ENCODE measurements at places on chromosomes 11 and 22. TPM values are rescaled to one million over a fixed set of nuclear protein-coding genes. Genes with fewer than 3 reads are reported as not detected.

GRCh38 chr11:63609971-63610580 is 4.2 kb downstream of the PLAAT3 start:
- H3K27me3 ChIP-seq = no peaks in the 10 kb centered on the region
- DNase-seq = no peak
- no peak overlapping the region for H3K4me3 ChIP-seq
- H3K27ac ChIP-seq = no peak overlapping the region

- no peak overlapping the region for H3K27ac ChIP-seq
- peaks cover 3% of the 10 kb centered on the region for H3K4me1 ChIP-seq
- no peaks in the 10 kb centered on the region for H3K36me3 ChIP-seq
- H3K4me3 ChIP-seq = no peak overlapping the region
- DNase-seq = no peak
- peaks cover 48% of the 10 kb centered on the region for H3K27me3 ChIP-seq
Observed at GRCh38 chr11:128892866-128893565, 1.9 kb downstream of the KCNJ5 start.

- no peaks in the 10 kb centered on the region for H3K4me1 ChIP-seq
- no peaks in the 10 kb centered on the region for H3K27me3 ChIP-seq
- H3K36me3 ChIP-seq = peaks cover 30% of the 10 kb centered on the region
- DNase-seq = peak; percentile 70
- H3K4me3 ChIP-seq = no peak overlapping the region
Observed at GRCh38 chr22:21972293-21972779, 10.3 kb downstream of the TOP3B start.

GRCh38 chr11:10502065-10502680 is 38.8 kb downstream of the RNF141 start:
- H3K36me3 ChIP-seq = peaks cover 28% of the 10 kb centered on the region
- no peaks in the 10 kb centered on the region for H3K4me1 ChIP-seq
- H3K27me3 ChIP-seq = no peaks in the 10 kb centered on the region

- H3K27me3 ChIP-seq = peaks cover 16% of the 10 kb centered on the region
- H3K27ac ChIP-seq = no peak overlapping the region
Observed at GRCh38 chr11:62974848-62975522, 9.8 kb downstream of the SLC22A6 start.

DNA sequence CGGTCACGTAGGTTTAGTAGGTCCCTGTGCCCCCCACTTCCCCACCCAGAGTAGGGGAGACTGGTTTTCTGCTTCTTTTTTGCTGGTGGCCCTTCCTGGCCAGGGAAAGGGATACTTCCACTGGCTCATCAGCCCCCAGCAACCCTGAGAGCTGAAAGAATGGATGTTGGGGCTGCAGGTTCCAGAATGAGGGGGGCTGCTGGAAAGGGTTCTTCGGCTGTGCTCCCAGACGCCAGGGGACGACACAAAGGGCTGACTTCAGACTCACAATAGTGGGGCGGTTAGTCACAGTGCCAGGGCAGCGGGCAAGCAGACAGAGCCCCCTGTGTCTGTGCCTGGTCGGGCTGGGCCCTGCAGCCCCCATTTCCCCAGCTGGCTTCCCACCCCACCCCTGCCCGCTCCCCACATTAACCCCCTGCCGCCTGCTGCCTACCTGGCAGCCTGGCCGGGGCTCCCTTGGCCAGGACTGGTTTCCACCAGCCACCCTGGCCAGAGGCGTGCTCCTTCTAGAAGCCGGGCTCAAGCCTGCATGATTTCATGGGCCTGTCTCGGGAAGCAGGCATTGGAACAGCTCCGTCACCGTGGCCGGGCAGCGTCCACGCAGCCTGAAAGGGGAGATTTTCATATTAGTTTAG is 79.1 kb upstream of the WNT7B start:
- no peak for DNase-seq
- H3K4me1 ChIP-seq = peaks cover 38% of the 10 kb centered on the region
- no peak overlapping the region for H3K4me3 ChIP-seq
- no peak overlapping the region for H3K27ac ChIP-seq
- no peaks in the 10 kb centered on the region for H3K36me3 ChIP-seq

DNA sequence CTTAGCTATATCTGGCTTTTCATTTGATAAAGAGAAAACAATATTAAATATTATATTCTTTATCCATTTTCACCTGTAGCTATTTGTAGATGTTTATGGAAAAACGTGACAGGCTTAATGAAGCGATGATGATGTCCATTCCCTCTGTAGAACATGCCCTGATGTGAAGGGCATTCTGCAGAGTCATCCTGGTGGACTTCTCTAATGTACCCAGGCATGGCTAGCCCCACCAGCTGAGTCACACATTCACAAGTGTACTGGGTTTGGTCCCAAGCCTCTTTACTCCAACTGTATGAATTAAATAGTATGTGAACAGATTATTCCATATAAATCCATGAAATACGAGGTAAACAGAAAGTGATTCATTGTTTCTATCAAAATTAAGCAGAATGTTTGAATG is 139.3 kb downstream of the CADM1 start:
- H3K27ac ChIP-seq = no peak overlapping the region
- no peak for DNase-seq

DNA sequence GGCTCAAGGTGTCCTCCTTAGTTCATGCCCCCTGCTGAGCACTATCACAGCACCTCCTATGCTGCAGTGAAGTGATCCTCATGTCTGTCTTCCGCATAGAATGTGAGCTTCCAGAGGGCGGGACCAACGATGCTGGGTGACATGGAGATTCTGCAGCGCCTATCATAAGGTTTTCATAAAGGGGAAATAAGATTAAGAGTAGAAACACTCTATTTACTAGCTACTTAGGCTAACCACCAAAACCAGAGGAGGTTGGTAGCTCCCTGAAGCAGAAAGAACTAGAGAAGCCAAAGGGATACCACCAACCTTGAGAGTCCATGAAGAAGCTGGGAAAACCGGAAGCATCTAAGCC is 39.3 kb upstream of the POU2AF1 start:
- peaks cover 40% of the 10 kb centered on the region for H3K4me1 ChIP-seq
- no peaks in the 10 kb centered on the region for H3K27me3 ChIP-seq
- DNase-seq = no peak
- no peak overlapping the region for H3K27ac ChIP-seq
- no peak overlapping the region for H3K4me3 ChIP-seq

DNA sequence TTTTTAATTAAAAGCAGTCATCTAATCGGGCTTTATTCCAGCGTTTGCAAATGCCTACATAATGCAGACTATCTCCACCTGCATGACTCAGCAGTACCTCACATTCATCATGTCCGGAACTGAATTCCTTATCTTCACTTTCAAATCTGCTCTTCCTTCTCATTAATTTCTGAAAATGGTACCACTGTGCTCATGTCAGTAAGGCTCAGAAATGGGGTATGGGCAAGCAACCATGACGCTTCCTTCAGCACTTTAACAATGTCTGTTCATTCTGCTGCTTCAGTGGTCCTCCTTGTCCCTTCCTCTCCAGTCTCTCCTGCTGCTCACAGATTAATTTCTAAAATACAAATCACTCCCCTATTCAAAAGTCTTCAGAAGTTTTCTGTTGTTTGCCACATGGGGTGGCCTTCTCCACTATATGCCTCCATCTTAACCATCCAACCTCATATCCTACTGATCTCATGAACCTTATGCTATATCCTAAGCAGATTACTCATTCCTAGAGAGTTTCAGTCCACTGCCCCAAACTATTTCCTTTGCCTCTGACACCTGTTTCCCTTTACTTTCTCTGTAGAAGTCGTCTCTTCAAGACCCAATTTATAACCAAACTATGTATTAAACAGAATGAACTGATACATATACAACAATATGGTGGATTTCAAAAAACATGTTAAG is 7.0 kb downstream of the GTF2H1 start:
- H3K27ac ChIP-seq = peak overlapping the region; percentile 44
- no peaks in the 10 kb centered on the region for H3K27me3 ChIP-seq
- H3K36me3 ChIP-seq = peaks cover 43% of the 10 kb centered on the region
- DNase-seq = no peak
- peaks cover 58% of the 10 kb centered on the region for H3K4me1 ChIP-seq

PPARA gene
- 9.1 TPM for total RNA-seq
